ENCODE measurements at places on chromosomes 5 and 9. TPM values are rescaled to one million over a fixed set of nuclear protein-coding genes. Genes with fewer than 3 reads are reported as not detected.

The CCDC180 gene
- 4.8 TPM for total RNA-seq

The ZFP37 gene
- total RNA-seq, result 3.3 TPM

The TCERG1 gene
- total RNA-seq, result 39.8 TPM

The SLC6A3 gene
- total RNA-seq, result not detected

The PCDH12 gene
- total RNA-seq, result 7.2 TPM

The CBY3 gene
- total RNA-seq, result not detected

The TAF1L gene
- not detected for total RNA-seq

The FUT7 gene
- not detected for total RNA-seq

DNA sequence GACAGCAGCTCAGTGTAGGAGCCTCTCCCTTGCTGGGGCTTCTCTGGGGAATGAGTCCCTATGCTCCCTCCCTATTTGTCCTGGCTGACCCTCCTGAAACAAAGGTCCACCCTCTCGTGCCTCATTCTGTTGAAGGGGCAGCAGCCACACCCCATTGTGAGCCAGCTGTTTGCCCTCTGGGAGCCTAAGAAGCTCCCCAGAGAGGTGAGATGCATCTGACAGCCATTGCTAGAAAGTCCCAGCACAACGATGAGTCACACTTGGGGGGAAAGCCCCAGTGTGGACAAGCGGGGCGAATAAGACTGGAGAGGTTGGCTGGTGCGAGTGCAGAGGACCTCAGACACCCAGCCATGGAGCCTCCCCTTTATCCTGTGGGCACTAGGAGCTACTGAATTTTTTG, 101.4 kb downstream of the PPARGC1B start:
- no peak overlapping the region for H3K27ac ChIP-seq
- H3K4me3 ChIP-seq, result no peak overlapping the region
- no peak for DNase-seq
- no peaks in the 10 kb centered on the region for H3K4me1 ChIP-seq

DNA sequence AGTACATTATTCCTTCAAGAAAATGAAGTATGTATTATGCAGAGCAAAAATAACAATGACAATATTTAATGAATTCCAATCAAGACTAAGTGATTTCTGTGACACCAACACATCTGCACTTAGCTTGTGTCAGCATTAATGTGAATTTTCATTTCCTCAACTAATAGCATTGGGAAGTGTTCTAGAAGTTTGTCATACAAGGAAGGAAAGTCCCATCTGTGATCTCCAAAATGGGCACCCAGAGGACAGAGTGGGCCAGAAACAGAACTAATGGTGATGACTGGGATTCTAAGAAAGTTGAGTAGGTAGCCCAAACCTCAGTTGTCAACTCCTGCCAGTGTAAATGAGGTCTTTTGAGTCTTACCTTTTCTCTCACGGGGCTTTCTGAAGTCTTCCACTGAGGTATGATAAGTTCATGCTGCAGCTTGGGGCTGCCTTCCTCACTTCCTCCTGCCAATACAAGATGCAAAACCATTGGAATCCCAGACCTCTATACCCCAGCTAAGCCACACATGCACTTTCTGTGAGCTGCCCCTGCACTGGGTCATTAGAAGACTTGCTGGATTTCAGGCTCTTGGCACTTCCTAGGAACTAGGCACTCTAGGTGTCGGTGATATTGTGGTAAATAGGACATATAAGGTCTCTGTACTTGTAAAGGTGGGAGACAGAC, 4.9 kb downstream of the ADAM19 start:
- peak overlapping the region; percentile 20 for H3K27ac ChIP-seq
- no peaks in the 10 kb centered on the region for H3K27me3 ChIP-seq
- peaks cover 22% of the 10 kb centered on the region for H3K4me1 ChIP-seq
- no peak for DNase-seq
- H3K36me3 ChIP-seq, result no peaks in the 10 kb centered on the region

DNA sequence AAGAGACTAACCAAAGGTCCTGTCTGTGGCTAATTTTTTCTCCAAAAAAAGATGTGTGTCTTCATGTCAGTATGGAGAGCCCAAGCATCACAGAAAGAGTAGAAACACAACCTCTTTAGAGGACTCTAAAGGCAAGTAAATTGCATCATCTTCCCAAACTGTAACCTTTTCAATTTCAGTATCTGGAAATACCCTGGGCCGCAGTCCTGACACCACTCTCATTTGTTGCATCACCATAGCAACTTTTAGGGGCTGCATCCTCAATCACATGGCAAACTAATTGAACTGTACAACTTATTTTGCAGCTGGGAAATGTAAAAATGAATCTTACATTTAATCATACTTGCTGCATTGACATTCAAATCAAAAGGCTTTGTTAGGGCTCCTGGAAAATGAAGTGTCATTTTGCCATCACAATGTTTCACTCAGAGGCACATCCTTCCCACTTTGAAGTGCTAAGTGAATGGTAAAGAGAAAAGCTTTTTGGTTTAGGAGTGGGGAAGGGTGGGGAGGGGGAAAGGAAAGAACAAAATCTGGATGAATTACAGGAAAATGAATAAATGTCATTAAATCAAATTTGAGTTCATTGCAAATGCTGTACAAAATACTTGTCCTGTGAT, 60.6 kb upstream of the GRIA1 start:
- H3K4me3 ChIP-seq, result no peak overlapping the region
- H3K4me1 ChIP-seq, result no peaks in the 10 kb centered on the region
- H3K36me3 ChIP-seq, result no peaks in the 10 kb centered on the region
- DNase-seq, result no peak
- no peaks in the 10 kb centered on the region for H3K27me3 ChIP-seq

- H3K27ac ChIP-seq, result peak overlapping the region; percentile 88
- peaks cover 18% of the 10 kb centered on the region for H3K36me3 ChIP-seq
- peaks cover 69% of the 10 kb centered on the region for H3K4me1 ChIP-seq
Observed at GRCh38 chr5:72179028-72179815, 71.9 kb downstream of the MAP1B start.

GRCh38 chr9:136536721-136537241, 9.1 kb downstream of the NOTCH1 start:
- H3K36me3 ChIP-seq, result peaks cover 6% of the 10 kb centered on the region
- no peaks in the 10 kb centered on the region for H3K27me3 ChIP-seq
- H3K27ac ChIP-seq, result no peak overlapping the region
- H3K4me1 ChIP-seq, result peaks cover 10% of the 10 kb centered on the region
- no peak overlapping the region for H3K4me3 ChIP-seq

- no peaks in the 10 kb centered on the region for H3K27me3 ChIP-seq
- H3K4me3 ChIP-seq, result no peak overlapping the region
- no peaks in the 10 kb centered on the region for H3K4me1 ChIP-seq
- DNase-seq, result no peak
Observed at GRCh38 chr5:109168151-109168550, 241.6 kb downstream of the PJA2 start.

DNA sequence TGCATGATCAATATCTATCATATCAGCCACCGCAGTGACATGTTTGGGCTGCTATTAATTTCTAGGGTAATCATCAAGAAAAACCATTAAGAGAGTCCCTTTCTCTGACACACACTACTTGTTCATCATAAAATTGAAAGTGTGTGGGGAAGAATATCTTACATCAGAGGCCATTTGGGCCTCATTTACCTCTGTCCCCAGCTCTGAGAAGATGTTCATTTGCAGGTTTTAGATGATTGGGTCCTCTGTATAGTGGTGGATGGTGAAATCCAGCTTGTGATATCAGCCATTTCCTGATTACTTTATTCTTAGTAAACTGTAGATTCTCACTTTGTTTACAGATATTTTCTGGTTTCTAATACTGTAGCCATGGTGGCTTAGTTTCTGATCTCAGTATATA, 29.8 kb upstream of the PJA2 start:
- DNase-seq, result no peak
- no peak overlapping the region for H3K27ac ChIP-seq
- no peaks in the 10 kb centered on the region for H3K4me1 ChIP-seq

DNA sequence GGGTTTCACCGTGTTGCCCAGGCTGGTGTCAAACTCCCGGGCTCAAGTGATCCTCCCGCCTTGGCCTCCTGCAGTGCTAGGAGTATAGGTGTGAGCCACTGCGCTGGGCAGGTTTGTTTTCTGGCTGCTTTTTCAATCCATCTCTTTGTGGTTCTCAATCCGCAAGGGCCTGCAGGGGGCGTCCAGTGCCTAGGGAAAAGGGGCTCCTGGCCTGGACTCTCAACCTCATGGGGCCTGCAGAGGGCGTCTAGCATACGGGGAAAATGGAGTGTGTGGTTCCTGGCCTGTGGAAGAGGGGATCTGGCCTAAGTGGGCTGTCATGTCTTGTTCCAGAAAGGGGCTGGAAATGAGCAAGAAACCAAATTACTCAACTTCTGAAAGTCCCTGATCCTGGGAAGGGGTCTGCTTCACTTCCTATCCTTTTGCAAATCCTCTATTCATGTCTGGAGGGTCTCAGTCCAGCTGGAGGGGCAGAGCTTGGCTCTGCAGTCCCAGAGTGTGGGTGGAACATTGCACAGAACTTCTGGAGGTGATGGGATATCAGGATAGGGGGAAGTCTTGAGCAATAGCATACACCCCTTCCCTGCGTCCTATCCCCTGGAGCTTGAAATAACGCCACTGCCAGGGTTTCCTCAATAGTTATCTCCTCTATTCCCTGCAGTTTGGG, 12.7 kb upstream of the CCL27 start:
- no peak for DNase-seq
- no peak overlapping the region for H3K4me3 ChIP-seq
- H3K27ac ChIP-seq, result no peak overlapping the region

- no peak overlapping the region for H3K4me3 ChIP-seq
- H3K4me1 ChIP-seq, result peaks cover 5% of the 10 kb centered on the region
- no peak for DNase-seq
Observed at GRCh38 chr9:129206905-129207304, 28.8 kb upstream of the IER5L start.

- no peaks in the 10 kb centered on the region for H3K27me3 ChIP-seq
- no peak for DNase-seq
- no peaks in the 10 kb centered on the region for H3K36me3 ChIP-seq
- H3K4me1 ChIP-seq, result peaks cover 3% of the 10 kb centered on the region
Observed at GRCh38 chr9:130423272-130423671, 21.5 kb upstream of the ASS1 start.

GRCh38 chr5:95664204-95664786, 17.7 kb downstream of the RFESD start:
- no peak overlapping the region for H3K4me3 ChIP-seq
- H3K27me3 ChIP-seq, result no peaks in the 10 kb centered on the region
- no peaks in the 10 kb centered on the region for H3K4me1 ChIP-seq
- no peak overlapping the region for H3K27ac ChIP-seq
- no peaks in the 10 kb centered on the region for H3K36me3 ChIP-seq
- DNase-seq, result no peak

GRCh38 chr9:110768886-110769285, 100.3 kb downstream of the MUSK start:
- H3K27me3 ChIP-seq, result no peaks in the 10 kb centered on the region
- no peaks in the 10 kb centered on the region for H3K36me3 ChIP-seq
- H3K4me1 ChIP-seq, result peaks cover 5% of the 10 kb centered on the region
- no peak for DNase-seq

DNA sequence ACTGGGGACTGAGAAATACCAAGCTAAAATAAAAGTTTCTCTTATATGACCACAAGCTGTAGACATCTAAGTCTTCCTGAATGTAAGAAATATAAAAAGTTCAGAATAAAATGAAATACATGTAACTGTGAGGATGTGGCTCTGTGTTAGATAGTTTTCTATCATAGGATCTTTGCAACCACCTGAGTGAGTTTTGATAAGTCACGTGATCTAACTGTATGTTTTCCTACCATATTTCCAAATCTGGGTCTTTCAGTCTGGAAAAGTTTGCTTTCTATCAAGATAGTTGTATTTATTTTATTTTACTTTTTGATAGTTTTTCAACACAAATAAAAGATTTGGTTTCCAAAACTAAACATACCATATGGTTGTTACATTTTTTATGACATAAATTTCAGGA, 1905.8 kb upstream of the ACO1 start:
- no peaks in the 10 kb centered on the region for H3K36me3 ChIP-seq
- no peak overlapping the region for H3K27ac ChIP-seq
- H3K4me1 ChIP-seq, result no peaks in the 10 kb centered on the region

GRCh38 chr9:109423877-109424276, 74.2 kb downstream of the PTPN3 start:
- peak overlapping the region; percentile 5 for H3K27ac ChIP-seq
- no peaks in the 10 kb centered on the region for H3K27me3 ChIP-seq
- DNase-seq, result no peak
- H3K4me3 ChIP-seq, result no peak overlapping the region

GRCh38 chr5:56327809-56328208, 94.7 kb upstream of the ANKRD55 start:
- H3K4me1 ChIP-seq, result peaks cover 3% of the 10 kb centered on the region
- no peak overlapping the region for H3K4me3 ChIP-seq
- H3K27ac ChIP-seq, result no peak overlapping the region
- no peaks in the 10 kb centered on the region for H3K36me3 ChIP-seq

DNA sequence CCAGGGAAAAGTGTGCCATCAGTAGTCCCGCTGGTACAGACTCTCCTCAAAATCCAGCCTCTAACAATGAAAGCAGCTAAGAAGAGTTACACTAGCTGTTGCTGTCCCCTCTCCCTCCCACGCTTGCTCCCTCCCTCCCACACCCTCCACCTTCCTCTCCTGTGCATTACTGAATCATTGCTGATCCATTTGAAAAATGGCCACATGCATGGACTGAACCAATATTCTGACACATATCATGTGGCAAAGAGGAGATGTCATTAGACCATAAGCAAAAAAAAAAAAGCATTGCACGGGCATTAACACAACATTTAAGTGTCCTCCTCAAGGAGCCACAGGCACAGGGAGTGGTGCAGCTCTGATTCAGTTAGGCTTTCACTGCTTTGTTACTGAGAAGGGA, 37.9 kb downstream of the LHFPL2 start:
- no peaks in the 10 kb centered on the region for H3K27me3 ChIP-seq
- no peak for DNase-seq
- H3K4me1 ChIP-seq, result peaks cover 20% of the 10 kb centered on the region
- no peak overlapping the region for H3K4me3 ChIP-seq
- no peaks in the 10 kb centered on the region for H3K36me3 ChIP-seq

GRCh38 chr9:20335668-20336332, 286.5 kb downstream of the MLLT3 start:
- H3K27ac ChIP-seq, result no peak overlapping the region
- no peak overlapping the region for H3K4me3 ChIP-seq
- H3K36me3 ChIP-seq, result no peaks in the 10 kb centered on the region

DNA sequence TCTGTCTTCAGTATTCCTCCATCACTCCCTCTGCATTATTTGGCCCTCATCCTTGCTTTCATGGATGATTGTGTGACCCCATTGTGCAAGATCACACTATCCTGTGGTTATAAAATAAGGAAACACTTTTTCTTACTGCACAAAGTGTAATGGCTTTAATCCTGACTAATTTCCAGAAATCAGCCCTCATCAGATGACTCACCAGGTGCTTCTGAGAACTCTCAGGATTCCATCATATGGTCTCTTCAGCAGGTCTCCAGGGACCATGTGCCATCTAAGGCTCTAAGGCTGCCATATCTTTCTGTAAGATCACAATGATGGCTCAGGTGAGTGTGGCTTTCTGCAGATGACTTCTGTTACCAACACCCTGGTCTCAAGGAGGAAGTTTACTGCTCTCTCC, 27.3 kb upstream of the FER start:
- H3K36me3 ChIP-seq, result no peaks in the 10 kb centered on the region
- no peak overlapping the region for H3K27ac ChIP-seq
- H3K27me3 ChIP-seq, result no peaks in the 10 kb centered on the region
- DNase-seq, result no peak
